ENCODE measurements at places on chromosomes 7 and 10.

DNA sequence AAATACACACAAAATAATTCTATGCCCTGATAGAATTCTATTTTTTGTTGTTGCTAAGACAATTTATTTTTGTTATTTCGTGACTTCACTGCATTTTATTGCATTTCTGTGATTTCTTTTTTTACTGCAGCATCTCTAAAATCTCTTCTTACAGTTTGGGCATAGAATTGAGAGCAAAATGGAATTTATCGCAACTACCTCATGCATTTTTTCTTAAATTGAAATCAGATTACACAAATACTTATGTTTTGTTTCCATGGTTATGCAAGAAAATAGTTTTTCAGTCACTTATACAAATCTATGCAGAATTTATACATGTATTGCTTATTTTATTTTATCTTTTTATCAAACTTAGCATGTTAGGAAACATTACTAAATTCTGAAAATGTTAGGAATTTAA lies 781.8 kb upstream of the LRRTM3 start:
- DNase-seq: no peak

GRCh38 chr7:45065031-45065995 lies 23.5 kb downstream of the NACAD start:
- DNase-seq: no peak

- no peak for DNase-seq
These were observed 154.4 kb upstream of the AKR1E2 start for GRCh38 chr10:4671451-4672145.

- no peak for DNase-seq
These were observed 172.2 kb downstream of the RTKN2 start for GRCh38 chr10:62096256-62096933.

- DNase-seq: no peak
These were observed 177.8 kb downstream of the PIP4K2A start for GRCh38 chr10:22536620-22537019.

DNA sequence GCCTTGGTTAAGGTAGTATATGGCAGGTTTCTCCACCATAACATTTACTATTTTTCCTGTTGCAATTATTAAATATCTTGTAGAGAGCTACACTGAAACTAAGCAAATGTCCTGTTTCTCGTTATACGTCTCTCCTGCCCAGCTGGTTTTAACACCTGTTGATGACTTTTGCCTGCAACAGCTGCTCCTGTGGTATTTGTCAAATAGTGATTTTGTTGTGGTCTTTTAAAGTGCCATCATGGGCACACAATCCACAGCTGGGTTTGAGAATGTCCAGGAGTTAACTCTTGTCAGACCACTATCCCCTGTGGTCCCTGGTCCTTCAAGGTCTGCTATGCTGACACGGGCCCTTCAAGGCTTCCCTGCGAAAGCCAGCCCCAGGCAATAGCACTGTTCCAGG lies 24.9 kb upstream of the SEC61G start:
- no peak for DNase-seq

- DNase-seq: no peak
These were observed 74.6 kb downstream of the ATRNL1 start for GRCh38 chr10:115167751-115168150.

DNA sequence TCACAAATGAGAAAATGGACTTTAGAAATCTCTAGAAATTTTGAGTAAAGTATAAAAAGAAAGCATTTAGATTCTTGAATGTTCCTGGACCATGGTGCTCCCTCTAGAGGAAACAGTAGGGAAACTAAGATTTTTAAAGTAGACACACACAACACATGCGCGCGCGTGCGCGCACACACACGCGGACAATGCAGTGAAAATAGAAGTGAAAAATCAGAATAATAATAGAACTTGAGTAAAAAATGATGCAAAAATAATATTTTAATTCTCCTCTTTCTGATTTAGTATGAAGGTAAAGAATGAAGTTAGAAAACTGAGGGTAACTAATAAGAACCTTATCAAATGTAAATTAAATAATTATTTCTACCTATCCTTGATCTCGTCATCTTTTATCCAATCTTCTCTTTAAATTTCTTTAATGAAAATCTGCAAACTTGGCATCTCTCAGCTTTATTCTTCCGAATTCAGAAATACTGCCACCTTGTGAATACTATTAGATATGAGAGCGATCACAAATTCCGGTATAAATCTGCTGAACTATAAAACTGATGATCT lies 117.0 kb upstream of the AMPH start:
- DNase-seq: no peak

GRCh38 chr10:111211241-111211640 lies 134.4 kb downstream of the ADRA2A start:
- DNase-seq: no peak

DNA sequence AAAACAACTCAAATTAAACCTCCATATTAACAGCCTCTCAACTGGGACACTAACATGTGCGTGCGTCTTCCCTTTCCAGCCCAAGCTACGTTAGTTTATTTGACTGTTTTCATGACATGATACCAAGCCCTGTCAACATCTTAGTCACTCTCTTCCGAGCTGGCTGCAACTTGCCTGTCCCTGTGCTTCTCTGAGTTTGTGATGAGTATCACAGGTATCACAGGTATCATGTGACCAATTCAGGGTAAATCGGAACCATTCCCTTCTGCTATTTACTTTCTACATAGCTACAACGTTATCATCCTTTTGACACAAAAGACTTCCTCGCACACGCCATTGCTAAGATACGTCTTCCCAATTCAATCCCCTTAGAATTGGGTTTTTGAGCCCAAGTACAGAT lies 70.2 kb downstream of the CAV1 start:
- no peak for DNase-seq
